SIG-M5 (cell line): ENCODE measurements at places on chromosomes 7 and 10.

- DNase-seq: no peak
Measured at GRCh38 chr7:2510909-2511768, 8.4 kb upstream of the LFNG start.

GRCh38 chr7:130154131-130154500, 51.1 kb downstream of the TMEM209 start:
- no peak for DNase-seq

DNA sequence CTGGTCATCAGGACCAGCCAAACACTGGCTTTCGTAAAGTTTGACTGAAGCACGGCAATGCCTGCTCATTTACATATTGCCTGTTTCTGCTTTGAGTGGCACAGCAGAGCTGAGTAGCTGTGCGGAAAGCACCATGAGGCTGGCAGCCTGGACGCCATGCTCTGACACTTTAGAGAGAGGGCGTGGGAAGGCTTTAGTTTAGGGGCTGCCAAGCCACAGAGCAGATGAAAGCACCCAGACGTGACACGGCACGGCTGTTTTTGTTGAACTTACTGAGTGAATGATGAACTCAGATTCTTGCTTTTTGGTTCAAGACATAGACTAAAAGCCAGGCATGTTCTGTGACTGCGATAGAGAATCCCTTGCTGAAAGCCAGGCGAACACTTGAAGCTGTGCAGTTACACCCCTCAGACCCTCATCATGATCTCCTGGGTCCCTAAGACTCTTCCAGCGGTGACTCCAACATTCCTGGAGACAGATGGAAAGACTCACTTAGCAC, 182.1 kb downstream of the ZMYND11 start:
- DNase-seq: no peak

DNA sequence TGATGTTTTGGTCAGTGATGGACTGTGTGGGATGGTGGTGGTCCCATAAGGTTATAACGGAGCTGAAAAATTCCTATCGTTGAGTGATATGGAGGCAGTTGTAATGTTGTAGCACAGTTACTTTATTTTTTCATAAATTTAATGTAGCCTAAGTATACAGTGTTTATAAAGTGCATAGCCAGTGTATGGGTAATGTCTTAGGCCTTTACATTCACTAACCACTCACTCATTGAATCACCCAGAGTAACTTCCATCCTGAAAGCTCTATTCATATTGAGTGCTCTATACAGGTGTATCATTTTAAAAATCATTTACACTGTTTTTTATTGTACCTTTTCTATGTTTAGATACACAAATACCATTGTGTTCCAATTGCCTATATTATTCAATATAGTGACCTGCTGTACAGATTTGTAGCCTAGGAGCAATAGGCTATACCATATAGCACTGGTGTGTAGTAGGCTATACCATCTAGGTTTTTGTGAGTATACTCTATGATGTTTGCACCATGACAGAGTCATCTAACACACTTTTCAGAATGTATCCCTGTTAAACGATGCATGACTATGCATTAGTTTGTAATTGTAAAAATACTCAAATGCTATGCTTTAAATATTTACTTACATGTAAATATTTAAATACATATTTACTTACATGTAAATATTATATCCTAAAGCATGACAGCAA, 21.0 kb downstream of the PDCD4 start:
- DNase-seq: no peak

- DNase-seq: no peak
Measured at GRCh38 chr7:149752646-149753045, 20.7 kb downstream of the ZNF467 start.

GRCh38 chr10:74542077-74542476, 284.3 kb upstream of the KAT6B start:
- DNase-seq: no peak

- DNase-seq: no peak
Measured at GRCh38 chr7:76261329-76261728, 41.1 kb upstream of the HSPB1 start.
